ENCODE measurements at places on chromosomes 4 and X.

GRCh38 chr4:146051223-146051622 is 112.6 kb upstream of the ZNF827 start:
- DNase-seq: no peak

GRCh38 chr4:66108898-66109297 is 438.6 kb upstream of the EPHA5 start:
- DNase-seq: no peak

DNA sequence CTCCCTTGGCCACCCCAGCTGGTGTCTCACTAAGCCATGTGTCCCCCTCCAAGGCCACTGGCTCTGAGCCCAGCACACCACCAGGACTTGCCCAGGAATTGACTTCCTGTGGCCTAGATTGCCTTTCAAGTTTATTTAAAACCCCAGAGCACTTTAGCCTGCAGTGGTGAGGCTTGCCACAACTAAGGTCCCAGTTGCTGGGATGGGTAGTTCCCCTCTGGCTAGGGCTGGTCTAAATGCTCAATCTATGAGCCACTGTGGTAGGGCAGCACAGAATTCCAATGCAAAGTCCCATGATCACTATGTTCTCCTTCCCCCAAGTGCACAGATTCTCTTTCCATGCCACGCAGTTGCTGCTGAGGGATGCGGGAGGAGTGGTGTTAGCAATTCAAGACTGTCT is 61.1 kb upstream of the HCCS start:
- no peak for DNase-seq

DNA sequence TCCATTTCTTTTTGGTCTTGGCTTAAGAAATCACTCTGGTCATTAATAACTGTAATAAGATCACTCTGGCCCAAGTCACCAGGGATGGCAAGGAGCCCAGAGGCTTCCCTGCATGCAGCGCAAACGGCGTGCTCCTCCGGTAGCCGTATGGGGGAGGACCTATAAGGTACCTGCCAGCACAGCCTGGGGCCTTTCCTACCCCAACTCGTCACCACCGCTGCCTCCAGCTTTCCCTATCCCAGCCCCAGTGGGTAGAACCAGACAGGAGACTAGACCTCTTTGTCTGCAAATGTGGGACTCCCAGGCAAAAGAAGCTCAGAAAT is 25.9 kb downstream of the HAND2 start:
- peak; percentile 7 for DNase-seq

DNA sequence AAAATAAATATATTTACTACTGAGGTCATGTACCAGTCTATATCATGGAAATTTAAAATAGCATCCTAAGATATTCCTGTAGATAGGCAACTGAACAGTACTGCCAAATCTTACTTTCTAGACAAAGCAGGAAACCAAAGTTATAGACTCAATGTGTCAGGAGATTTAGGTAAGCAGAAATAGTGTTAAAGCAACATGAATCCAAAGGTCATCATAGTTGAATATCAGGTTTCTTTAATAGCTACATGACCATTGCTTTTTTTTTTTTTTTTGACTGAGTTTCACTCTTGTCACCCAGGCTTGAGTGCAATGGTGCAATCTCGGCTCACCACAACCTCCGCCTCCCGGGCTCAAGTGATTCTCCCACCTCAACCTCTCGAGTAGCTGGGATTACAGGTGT is 20.2 kb upstream of the ACSL4 start:
- no peak for DNase-seq

GRCh38 chr4:109432696-109433095 is 919 bp upstream of the SEC24B start:
- no peak for DNase-seq

All from LNCaP clone FGC (cell line).